ENCODE measurements at places on chromosomes 12 and 14.

- no peak for DNase-seq
Observed at GRCh38 chr14:90616881-90617280, 199.3 kb downstream of the TTC7B start.

DNA sequence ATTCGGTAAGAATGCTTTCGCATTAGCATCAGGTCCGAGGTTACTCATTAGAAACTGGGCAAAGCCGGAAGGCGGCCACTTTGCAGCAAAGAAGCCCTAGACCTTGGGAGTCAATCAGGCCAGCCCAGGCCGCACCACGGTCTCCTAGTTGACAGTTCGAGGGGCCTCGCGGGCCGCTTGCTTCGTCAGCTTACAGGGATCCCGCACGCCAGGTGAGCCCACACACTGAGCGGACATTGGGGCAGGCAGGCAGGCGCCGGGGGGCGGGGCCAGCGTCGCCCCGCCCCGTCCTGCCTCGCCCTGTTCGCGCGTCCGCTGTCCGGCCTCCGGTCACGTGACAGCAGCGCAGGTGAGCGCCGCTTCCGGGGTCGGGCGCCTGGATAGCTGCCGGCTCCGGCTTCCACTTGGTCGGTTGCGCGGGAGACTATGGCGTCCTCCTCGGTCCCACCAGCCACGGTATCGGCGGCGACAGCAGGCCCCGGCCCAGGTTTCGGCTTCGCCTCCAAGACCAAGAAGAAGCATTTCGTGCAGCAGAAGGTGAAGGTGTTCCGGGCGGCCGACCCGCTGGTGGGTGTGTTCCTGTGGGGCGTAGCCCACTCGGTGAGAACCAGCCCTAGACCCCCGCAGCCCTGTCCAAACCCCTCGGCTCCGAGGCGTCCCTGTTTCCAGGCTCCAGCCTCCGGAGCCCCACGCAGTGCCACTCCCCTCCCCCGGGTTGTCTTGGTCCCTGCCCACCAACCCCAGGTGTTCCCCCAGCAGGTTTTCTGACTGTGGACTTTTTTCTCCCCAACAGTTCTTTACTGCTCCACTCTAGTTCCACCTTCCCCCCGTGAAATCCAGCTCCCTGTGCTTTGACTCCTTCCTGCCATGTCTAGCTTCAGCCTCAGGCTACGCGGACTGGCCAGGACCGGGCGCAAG, at the start of gene PIP4K2C:
TSS of gene PIP4K2C (plus strand) at position 329 of the 918 bp plus-strand sequence. CDS start at position 427, 98 bp downstream.
- DNase-seq: peak; percentile 63

- DNase-seq: no peak
Observed at GRCh38 chr12:59084511-59085375, 164.4 kb upstream of the LRIG3 start.

DNA sequence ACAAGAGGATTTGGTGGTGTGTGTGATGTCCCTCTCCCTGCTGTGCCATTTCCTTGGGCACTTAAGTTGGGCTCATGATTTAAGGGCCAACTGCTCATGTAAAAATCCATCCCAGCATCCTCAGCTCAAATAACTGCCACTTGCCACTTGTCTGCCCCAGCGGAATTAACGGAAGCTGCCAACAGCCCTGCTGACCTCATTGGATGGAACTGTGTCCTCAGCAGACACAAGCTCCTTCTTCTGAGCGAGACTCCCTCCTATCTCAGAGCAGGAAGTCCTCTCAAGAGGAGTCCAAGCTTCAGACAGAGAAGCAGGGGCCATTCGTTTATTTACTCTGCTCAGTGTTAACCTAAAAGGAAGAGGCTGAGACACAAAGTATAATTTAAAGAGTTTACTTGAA, 29.6 kb upstream of the PRMT8 start:
- DNase-seq: no peak

- no peak for DNase-seq
Observed at GRCh38 chr12:116389990-116390389, 112.5 kb upstream of the MED13L start.

DNA sequence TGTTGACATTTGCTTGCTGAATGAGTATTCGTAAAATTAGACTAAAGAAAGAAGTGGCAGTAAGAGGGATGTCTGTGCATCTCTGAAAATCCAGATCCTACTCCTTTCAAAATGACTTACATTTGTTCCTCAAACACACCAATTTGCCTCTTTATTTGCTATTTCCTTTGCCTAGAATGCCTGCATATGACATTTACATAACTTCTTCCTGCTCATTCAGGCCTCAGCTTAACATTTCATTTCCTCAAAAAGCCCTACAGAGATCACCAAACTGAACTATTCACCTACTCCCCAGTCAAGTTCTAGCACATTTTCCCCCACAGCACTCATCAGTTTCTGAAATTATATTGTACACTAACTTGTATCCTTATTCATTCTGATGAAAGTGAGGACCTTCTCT, 907.2 kb downstream of the LRFN5 start:
- DNase-seq: no peak

DNA sequence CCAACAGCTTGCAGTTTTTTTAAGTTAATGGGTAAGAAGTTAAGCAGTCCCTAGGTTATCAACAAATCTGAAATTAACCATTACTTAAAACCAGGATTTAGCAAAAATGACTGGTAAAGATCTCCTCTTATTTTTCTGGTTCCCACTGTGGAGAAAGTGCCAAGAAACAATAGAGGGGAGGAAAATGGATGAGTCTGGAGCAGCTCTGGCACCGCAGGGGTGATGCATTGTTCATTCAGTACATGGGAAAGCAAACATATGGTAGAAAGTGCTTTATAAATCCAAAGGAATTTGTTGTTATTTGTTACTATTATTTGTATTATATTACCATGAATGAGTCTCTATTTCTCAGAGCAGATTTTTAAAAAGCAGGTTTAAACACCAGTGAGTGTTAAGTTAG, 92.2 kb downstream of the DYRK2 start:
- no peak for DNase-seq

DNA sequence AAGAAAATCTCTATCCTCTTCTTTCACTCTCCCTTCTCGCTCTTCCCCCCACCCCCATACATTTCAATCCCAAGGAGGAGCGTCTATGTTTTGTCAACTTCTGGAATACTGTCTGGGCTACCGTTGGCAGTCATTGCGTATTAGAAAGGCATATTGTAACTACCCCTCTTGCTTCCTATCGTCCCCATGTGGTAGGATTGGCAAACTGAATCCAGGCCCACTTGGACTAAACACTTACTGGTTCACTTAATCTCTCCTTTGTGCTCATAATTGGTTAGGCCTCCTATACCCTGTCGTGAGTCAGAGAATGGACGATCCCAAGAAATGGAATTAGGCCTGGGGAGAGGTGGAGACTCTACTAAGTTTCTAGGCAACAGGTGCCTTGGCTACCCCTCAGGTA, 68.8 kb upstream of the SLC8A3 start:
- no peak for DNase-seq

DNA sequence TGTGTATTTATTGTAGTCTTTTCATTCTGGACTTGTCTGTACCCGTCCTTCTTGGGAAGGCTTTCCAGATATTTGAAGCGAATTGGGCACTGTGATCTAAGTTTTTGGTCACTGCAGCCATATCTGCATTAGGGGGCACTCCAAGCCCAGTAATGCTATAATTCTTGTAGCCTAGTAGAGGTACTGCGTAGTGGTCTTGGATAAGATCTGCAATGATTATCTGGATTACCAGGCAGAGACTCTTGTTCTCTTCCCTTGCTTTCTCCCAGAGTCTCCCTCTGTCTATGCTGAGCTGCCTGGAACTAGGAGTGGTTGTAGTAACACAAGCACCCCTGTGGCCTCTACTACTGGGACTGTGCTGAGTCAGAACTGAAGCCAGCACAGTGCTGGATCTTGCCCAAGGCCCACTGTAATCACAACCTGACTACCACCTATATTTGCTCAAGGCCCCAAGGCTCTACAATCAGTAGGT, 30.0 kb downstream of the SLC38A2 start:
- peak; percentile 34 for DNase-seq

- no peak for DNase-seq
Observed at GRCh38 chr12:123950476-123951349, 21.9 kb downstream of the CCDC92 start.

DNA sequence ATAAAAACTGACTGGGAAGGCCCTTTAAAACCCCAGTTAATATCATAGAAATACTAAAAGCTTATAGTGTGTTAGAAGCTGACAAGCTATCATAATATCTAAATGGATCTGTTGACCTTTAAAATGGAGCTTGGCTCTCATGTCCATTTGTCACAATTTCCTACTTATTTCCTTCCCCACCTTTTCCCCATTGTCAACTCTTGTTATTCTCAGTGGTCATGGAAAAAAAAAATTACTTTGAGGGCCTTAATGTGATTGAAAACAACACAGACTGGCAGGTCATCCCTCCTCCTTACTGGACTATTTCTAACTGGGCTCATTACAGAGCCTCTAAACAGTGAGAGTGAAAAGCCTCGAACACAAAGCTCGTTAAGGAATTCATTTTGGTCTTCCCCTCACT, 13.7 kb upstream of the WNK1 start:
- DNase-seq: no peak

- DNase-seq: no peak
Observed at GRCh38 chr12:1473418-1473817, 121.0 kb downstream of the FBXL14 start.

- DNase-seq: no peak
Observed at GRCh38 chr12:31880340-31880739, 78.9 kb upstream of the RESF1 start.

DNA sequence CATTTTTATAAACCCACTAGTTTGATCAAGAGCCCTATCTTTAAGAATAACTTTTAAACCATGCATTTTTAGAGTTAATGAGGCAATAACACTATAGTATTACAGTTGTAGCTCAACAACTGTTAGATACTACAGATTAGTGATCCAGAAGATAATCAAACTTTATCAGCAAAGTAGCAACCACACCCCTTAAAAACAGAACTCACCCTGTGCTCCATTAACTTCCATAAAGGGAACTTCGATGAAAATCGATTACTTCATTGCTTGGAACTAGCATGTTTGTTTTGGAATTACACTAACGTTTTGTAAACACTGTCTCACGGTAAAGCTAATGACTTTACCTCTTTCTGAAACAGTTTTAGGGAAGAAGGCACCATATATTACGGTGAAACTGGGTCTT, 1.4 kb downstream of the SGPP1 start:
- DNase-seq: no peak

DNA sequence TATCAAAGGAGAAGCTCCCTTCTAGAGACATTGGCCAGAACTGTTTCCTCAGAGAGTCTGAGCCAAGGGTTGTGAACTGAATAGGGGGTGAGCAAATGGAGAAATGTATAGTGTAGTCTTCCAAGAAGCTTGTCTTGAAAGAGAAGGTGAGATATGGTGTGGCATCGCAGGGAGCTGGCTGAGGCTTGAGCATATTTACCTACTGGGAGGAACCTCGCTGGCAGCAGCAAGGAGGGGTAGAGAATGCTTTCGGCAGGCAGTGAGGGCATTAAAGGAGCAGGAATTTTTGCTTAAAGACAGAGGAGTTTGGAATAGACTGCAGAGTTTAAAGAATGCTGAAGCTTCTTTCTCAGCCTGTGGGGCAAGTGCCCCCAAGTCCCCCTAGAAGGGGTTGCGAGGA, 59.3 kb upstream of the PRMT8 start:
- DNase-seq: no peak

All from SW 1271 (cell line).